ENCODE measurements at places on chromosomes 11 and 22.

GRCh38 chr11:553988-554340 lies 6.6 kb downstream of the LMNTD2 start:
- DNase-seq = no peak

DNA sequence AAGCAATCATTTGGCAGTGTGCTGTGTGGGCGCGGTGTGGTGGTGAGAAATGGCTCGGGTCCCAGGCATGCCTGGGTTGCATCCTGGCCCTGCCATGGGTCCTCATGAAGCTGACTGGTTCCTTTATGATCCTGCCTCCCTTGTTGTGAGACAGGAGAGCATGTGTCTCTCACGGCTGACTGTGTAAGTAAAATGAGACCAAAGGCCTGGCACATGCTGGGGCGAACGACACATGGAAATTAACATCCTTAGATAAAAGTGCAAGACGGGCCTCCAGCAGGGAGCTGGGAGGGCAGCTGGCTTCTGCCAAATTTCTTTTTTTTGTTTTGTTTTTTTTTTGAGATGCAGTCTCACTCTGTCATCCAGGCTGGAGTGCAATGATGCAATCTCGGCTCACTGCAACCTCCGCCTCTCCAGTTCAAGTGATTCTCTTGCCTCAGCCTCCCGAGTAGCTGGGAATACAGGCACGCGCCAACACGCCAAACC lies 9.4 kb upstream of the FBLN1 start:
- DNase-seq = peak; percentile 55

- no peak for DNase-seq
Observed at GRCh38 chr11:44147751-44148150, 52.3 kb downstream of the EXT2 start.

DNA sequence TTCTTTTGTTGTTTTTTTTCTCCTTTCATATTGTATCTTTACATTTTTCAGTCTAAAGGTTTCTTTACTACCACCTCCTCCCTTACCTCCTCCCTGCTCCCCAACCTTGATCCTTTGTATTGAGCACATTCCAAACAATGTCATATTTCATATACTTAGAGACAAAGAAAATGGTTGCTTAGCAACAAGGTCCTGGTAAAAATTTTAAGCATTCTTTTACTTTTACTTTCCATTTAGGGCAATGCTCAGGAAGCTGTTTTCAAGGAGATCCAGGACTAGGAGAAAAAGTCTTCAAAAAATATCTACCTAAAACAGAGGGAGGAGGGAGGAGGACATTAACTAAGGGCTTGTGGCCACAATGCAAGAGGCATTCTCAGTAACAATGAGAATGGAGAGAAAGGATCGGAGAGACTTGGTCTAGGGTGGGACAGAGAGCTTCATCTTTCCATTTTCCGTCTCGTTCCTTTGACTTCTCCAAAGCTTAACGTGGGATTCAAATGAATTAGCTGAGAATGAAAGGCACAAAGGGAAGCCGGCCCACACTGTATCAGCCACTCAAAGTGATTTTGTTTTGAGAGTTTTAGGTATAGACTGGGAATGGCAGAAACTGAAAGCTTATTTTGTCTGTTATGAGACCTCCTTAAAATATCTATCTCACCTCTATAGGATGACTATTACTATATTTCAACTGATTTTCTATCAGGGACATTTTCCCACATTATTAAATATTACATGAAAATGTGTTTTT lies 455.7 kb downstream of the RAB38 start:
- no peak for DNase-seq

- no peak for DNase-seq
Observed at GRCh38 chr22:50258361-50259292, 2.9 kb downstream of the MAPK12 start.

DNA sequence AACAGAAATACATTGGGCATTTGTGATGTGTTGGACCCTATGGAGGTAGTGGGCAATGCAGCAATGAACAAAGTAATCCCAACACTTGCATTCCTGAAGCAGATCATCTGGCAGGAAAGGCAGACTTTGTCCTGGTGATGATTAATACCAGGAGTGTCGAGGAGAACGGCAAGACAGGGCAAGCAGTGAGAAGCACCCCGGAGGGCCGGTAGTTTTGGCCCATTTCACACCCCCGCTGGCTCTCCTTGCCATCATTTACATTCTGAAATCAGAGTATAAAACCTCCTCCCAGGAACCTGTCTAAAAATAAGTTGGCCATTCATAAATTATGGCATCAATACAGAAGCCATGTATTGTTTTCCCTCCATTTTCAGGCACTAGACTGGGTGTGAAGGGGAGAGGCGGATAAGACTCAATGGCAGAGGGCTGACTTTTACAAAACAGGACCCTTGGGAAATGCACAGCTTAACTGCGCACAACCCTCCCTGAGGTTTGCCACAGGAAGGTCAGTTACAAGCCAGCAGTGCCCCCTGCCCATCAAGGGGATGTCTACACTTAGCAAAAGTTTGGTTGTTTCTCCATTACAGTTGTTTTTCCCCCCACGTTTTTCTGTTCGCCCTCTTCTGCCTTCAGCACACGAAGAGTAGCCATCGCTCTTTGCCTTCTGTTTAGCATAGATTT lies 55.6 kb downstream of the OPCML start:
- DNase-seq = no peak

DNA sequence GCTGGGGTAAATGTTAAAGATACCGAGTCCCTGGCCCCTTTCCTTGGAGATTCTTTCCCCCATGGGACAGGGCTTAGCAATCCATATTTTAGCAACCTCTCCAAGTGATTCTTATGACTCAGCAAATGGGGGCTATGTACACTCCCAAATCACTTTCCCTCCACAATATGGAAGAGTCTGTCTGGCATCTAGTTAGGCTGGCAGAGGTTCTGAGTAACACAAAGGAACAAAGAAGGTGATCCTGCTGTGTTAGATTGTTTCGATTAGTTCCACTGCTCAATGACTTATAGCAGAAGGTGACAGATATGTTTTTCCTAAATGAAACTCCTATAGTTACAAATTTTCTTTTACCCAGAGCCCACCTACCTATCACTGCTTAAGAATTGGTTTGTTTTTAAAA lies 154.0 kb upstream of the SYT13 start:
- no peak for DNase-seq

GRCh38 chr22:25021409-25021808 lies 68.9 kb downstream of the KIAA1671 start:
- no peak for DNase-seq

- no peak for DNase-seq
Observed at GRCh38 chr11:118646393-118646792, 33.1 kb downstream of the TREH start.

- no peak for DNase-seq
Observed at GRCh38 chr11:90525962-90526361, 303.1 kb upstream of the CHORDC1 start.

DNA sequence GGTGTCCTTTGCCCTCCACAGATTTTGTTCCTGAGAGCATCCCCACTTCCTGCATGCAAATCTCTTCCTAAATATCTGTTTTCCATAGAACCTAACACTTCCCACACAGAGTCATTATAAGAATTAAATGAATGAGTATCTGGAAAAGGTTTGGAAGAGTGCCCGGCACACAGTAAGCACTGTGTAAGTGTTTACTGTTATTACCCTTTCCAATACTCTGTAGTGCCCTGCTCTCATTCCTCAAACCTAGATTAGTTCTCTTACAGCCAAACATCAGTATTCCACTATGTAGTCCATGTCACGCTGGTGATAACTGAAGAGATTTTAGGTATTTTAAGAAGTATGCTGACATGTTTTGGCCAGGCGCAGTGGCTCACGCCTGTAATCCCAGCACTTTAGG lies 57.3 kb upstream of the PHF21A start:
- DNase-seq = no peak

All from AG08395 (cell line).